Stimulated activated CD8-positive, alpha-beta memory T cell treated with anti-CD3 and anti-CD28 coated beads, Interleukin-7, amount 100 ng/mL, for 1 hour (primary cell): ENCODE measurements at places on chromosomes 1 and 21.

DNA sequence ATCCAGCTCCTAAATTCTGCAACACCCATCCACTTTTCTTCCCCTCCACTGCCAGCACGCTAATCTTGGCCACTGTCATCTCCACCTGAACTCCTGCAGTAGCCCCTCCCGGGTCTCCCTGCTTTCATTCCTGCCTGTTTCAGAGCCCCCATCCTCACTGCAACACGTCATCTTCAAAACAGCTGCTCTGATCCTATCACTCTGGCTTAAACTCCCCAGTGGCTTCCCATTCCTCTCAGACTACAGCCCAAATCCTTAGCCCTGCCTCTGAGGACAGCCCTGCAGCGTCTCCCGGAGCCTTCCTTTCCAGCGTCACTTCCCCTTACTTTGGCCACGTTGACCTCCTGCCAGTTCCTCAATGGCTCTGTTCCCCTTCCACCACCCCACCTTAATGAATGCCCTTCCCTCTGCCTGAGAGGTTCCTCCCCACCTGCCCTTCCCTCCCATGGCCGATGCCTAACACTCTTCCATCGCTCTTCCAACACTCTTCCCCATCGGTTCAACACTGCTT is 22.9 kb upstream of the IFNAR2 start:
- no peak for DNase-seq

GRCh38 chr1:213984387-213985208 is 3.2 kb upstream of the PROX1 start:
- no peak for DNase-seq

- DNase-seq: no peak
Measured at GRCh38 chr1:96363826-96364225, 357.8 kb upstream of the PTBP2 start.

- no peak for DNase-seq
Measured at GRCh38 chr1:2049225-2049717, 940 bp upstream of the PRKCZ start.
